T follicular helper cell (primary cell): ENCODE measurements at places on chromosomes 4 and X.

DNA sequence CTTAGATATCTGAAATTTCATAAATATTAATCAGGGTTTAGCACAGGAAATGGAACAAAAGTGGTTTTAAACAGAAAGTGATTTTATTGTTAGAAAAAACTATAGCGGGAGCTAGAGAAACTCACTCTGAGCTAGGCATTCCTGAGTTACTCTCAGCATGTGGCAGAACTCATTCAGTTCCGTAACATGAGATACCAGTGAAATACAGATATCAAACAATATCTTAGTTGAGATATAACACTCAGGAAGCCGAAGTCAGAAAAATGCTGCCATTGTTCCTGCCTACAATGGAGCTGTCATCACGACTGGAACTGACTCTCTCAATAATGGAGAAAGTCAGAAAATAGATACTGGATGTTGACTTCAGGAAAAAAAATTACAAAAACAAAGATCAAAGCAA, 1428.7 kb downstream of the PCDH18 start:
- no peak for DNase-seq

DNA sequence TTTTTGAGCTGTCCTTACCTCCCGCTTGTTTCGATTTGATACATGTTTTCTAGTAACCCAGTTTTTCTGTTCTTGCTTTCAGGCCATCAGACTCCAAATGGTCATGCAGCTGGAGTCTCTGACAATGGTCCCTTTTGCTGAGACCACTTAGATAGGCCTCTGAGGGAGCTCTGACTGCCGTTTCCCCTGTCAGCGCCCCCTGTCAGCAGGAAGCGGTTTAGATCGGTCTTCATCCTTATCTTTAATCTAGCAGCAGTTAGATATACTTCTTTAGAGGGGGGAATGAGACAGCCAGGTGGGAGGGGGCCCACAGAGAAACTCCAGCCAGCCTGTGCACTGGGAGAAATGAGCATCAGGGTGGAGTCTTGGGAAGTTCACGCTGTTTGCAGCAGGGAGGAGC, 457.9 kb downstream of the GPAT3 start:
- DNase-seq, result no peak

GRCh38 chr4:98448908-98449307, 187.7 kb downstream of the RAP1GDS1 start:
- no peak for DNase-seq

DNA sequence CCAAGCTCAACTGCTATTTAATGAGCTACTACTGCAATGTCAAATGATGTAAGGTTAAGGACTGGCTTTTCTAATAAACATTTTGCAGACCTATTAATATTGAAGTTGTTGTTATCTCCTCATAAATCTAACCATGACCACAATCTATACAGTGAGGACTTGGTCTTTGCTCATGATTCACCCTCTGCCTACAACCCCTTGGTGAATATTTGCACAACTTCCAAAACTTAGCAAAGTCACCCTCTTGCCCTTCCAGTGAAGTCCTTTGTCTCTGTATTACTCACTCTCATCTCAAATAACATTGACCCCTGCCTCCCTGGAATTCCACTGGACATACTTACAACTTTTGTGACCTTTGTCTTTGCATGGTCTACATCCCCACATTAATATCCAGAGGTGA, 204.5 kb downstream of the KCNIP4 start:
- no peak for DNase-seq

DNA sequence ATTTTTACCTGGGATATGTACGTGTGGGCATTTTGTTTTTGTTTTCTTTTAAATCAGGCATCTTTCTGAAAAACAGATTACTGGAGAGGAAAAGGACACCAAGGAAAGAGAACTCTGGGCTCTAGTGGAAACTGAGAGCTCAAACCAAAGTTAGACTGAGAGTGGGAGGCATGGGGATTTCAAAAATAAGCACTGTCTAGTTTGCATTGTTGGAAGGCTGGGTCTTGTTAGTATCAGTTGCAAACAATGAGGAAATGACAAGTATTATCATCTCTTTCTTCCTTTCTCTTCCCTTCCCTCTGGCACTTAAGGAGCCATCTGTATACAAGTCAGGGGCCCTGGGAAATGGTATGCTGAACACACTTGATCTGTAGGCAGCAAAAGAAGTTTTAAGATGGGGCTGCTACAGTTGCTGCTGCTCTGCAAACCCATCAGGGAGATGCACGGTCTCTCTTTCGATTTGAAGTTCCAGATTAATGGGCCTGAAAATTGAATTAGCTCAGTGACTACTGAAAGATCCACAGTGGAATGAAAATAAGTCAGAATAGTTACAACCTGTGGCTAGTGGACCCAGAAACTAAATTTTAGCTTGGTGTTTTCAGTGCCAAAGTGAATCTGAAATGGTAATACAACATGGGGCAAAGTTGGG, 48.0 kb upstream of the GRXCR1 start:
- no peak for DNase-seq

DNA sequence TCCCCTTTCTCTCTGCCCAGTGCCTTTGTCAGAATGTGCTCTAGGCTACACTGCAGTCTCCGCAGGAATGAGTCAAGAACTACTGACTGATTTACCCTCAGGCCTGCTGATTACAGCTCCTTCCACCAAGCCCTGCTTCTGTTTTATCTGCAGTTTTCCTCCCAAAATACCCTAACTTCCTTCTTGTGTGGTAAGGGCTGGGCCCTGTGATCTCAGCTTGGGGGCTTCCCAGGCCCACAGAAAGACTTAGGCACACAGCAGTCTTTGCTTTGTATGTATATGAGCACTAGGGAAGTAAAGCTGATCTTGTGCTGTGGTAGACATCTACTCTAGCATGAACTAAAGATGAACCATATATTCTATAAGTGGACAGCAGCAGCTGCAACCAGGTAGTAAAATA, 18.8 kb downstream of the PAK3 start:
- no peak for DNase-seq

GRCh38 chrX:53990171-53990570, 54.1 kb downstream of the PHF8 start:
- no peak for DNase-seq

GRCh38 chr4:83356899-83357661, 22.4 kb upstream of the HPSE start:
- DNase-seq, result no peak

GRCh38 chr4:115456231-115456630, 342.8 kb upstream of the NDST4 start:
- no peak for DNase-seq

DNA sequence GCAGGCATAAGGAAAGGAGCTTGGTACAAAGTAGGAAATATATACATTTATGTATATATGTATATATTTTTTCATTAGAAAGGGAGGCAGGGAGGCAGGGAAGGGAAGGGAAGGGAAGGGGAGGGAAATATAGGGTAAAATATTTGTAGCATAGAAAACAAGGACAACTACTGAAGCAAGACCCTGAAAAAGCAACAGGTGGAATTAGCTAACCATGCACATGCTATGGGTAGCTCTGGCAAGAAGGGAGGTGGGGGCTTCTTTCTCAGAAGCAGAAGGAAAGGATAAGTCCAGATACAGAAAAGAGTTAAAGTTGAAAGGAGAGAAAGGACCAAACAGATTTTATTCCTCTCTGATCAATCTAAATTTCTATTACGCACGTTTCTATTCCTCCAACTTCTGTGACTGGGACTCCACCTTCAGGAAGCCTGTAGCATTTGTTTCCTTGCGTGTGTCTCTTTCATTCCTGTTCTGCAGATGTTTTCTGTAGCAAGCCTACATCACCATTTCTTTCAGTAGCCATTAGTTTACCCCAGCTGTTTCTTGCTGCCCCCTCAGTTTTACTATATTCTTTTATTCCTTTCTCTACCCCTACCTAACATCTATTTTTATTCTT, 82.9 kb downstream of the OR13H1 start:
- no peak for DNase-seq

DNA sequence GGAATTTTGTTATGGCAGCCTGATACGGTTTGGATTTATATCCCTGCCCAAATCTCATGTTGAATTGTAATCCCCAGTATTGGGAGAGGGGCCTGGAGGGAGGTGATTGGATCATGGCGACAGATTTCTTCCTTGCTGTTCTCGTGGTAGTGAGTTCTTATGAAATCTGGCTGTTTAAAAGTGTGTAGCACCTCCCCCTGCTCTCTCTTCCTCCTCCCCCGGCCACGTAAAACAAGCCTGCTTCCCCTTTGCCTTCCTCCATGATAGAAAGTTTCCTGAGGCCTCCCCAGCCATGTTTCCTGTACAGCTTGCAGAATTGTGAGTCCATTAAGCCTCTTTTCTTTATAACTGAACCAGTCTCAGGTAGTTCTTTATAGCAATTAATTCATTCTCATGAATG, 37.9 kb downstream of the SUPT20HL2 start:
- DNase-seq, result no peak

DNA sequence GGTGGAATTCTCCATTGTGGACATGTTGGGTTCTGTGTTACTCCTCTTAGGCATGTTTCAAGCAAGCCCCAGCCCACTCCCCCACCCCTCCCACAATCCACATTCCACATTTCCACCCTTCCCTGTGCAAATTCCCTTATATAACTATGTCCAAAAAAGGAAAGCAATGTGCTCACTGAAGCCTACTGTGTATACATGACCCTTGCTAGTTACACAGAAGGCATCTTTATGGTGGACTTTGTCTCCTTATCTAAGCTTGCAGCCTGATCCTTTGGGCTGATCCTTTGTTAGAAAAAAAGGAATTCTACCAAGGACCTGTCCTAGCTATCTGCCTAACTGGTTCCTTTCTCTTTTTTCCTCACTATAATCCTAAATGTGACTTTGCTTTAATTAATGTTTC, 796.8 kb downstream of the NLGN4X start:
- no peak for DNase-seq

DNA sequence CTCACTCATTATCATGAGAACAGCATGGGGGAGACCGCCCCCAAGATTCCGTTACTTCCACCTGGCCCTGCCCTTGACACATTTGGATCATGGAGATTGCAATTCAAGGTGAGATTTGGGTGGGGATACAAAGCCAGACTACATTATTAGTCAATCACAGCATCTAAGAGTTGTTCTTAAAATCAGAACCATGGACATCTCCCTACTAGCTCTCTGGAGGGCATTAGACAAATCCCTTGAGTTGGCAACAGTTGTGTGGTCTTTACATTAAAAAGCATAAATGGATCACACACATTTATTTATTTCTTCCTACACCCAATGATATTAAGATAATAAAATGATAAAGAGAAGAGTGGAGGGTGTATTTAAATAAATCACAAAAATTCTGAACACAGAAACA, 262.8 kb upstream of the VCX start:
- DNase-seq, result no peak

DNA sequence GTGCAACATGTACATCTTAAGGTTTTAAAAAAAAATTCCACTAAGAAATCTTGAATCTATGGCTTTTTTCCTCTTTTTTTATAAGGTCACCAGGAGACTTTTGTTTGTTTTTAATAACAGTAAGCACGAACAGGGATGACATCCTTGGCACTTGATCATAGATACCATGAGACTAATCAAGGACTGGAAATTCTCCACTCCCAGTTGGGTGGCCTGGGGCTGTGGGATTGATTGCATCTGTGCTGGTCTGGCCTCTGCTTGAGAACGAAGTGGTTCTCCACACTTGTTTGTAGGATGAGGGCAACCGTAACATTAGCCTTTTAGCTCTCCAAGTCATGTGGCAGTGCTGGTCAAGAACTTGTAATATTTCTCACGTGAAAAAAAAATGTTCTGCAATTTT, 35.4 kb downstream of the SNX25 start:
- DNase-seq, result no peak

GRCh38 chr4:61723492-61723891, 523.4 kb downstream of the ADGRL3 start:
- no peak for DNase-seq

- no peak for DNase-seq
These were observed 2.5 kb downstream of the CCDC110 start for GRCh38 chr4:185468999-185469398.

GRCh38 chr4:134727696-134728095, 526.1 kb upstream of the PABPC4L start:
- DNase-seq, result no peak

DNA sequence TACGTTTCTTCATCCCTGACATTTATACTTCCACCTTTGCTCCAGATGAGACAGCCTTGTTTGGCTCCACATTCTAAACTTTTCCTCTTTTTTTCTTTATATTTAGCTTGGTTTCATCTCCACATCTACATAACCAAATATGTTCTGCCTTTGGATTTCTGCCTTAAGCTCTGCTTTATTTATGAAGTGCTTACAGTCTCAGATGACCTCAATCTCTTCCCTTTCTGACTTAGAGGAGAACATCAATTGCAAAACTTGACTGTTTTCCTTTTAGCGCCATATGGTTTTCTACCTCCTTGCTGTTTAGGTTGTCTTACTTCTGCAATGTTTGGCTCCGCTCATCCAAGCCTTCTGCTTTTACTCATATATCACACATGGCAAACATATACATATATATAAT, 7.5 kb downstream of the ASB5 start:
- no peak for DNase-seq

- DNase-seq, result no peak
These were observed 198.9 kb upstream of the ARSJ start for GRCh38 chr4:114178392-114178791.

DNA sequence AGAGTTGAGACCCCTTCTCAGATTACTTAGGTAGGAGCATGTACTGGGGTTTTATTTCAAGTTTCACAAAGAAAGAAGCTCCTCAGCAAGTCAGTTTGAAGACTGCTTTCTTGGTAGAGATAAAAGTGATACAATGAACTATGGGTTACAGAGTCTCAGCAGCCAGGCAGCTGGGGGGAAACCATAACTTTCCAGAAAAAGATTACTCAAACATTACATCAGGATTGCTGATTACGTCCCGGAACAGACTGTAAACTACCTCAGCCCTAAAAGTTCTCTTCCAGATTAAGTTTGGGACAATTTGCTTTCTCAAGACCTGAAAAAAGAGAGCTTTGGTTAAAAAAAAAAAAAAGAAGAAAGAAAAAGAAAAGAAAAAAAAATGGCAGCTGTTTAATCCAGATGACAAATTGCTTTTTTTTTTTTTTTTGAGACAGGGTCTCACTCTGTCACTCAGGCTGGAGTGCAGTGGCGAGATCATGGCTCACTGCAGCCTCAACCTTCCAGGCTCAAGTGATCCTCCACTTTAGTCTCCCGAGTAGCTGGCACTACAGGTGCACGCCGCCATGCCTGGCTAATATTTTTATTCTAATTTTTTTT, 16.6 kb downstream of the SAT1 start:
- DNase-seq, result no peak

- DNase-seq, result no peak
These were observed 195.1 kb upstream of the ATP6AP2 start for GRCh38 chrX:40385682-40386081.

- no peak for DNase-seq
These were observed 691 bp downstream of the MAGED1 start for GRCh38 chrX:51893931-51894696.

GRCh38 chr4:183971929-183972490, 66.9 kb downstream of the STOX2 start:
- DNase-seq, result no peak

DNA sequence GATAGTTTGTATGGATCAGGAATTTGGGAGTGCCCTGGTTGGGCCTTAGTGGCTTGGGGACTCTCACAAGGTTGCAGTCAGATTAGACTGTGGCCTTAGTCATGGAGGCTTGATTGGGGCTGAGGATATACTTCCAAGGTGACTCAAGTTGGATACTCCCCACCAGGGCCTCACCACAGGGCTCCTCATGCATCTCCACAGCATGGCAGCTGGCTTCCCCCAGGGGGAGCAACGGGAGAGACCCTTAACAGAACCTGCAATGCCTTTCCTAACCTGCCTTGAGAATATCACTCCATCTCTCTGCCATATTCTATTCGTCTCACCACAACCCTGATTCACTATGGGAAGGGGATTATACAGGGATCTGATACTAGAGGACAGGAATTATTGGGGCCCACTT, 161.9 kb downstream of the RELL1 start:
- no peak for DNase-seq

GRCh38 chr4:161359491-161359890, 804.3 kb downstream of the FSTL5 start:
- DNase-seq, result no peak
